ENCODE measurements at places on chromosomes 4 and X. TPM values are rescaled to one million over a fixed set of nuclear protein-coding genes. Genes with fewer than 3 reads are reported as not detected.

DNA sequence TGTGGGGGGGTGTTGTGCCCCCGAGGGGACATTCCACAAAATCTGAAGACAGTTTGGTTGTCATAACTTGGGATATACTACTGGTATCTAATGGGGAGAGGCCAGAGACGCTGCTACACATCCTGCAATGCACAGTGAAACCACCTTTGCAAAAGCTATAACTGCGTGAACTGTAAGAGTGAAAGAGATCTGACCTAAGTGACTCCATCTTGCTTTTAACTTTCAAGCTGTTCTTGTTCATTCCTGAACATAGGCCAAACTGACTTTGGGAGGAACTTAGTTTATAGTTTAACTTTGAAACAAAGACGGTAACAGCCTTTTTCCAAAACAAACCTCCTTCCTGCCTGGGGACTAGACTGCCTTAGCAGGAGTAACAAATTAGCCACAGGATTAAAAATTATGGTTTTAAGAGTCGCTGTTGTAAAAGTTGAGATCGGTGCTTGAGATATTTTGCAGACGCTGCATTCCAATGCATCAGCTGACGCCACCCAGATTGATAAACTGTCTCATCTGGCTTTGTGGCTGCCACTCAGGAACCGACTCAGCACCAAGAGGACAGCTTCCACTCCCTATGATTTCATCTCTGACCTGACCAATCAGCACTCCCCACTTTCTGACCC is 70.9 kb downstream of the ATXN3L start:
- no peak for DNase-seq

- DNase-seq = no peak
These were observed 132.8 kb downstream of the DCLK2 start for GRCh38 chr4:150211016-150211415.

DNA sequence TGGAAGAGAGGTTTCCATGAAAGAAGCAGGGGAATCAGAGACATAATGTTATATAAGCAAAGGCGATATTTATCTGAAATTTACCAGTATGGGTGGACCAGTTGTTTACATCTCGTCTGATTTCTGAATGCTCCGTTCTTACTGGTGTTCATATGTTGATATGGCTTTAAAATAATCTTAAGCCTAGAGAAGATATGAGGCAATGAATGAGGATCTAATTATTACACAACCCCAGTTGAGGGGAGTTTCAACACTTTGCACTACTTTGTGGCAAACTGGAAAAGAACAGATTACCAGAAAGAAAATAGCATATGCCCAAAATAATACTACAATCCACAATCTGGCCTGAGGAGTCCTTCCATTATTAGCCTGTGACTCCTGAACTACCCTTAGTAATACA is 263.3 kb upstream of the MAGEB2 start:
- DNase-seq = no peak

DNA sequence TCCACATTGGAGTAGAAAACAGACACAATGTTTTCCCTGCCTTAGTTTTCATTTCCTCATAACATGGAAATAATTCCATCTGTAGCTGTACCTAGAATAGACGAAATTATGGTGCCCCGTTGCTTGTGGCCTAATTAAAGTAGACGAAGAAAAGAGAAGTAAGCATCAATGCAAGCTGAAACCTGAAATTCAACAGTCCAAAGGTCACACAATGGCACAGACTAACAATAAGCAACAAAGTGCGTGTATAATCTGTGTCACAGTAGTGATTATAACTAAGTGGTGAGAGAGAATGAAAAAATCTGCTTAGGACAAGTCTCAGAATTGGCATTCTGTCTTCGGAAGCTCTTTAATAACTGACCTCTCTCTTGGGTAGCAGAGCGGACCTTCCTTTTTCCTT is 24.3 kb downstream of the MAGEB17 start:
- no peak for DNase-seq

Gene SPACA5B
- not detected for total RNA-seq

- DNase-seq = peak; percentile 77
These were observed 82.6 kb downstream of the HADH start for GRCh38 chr4:108072300-108072699.

DNA sequence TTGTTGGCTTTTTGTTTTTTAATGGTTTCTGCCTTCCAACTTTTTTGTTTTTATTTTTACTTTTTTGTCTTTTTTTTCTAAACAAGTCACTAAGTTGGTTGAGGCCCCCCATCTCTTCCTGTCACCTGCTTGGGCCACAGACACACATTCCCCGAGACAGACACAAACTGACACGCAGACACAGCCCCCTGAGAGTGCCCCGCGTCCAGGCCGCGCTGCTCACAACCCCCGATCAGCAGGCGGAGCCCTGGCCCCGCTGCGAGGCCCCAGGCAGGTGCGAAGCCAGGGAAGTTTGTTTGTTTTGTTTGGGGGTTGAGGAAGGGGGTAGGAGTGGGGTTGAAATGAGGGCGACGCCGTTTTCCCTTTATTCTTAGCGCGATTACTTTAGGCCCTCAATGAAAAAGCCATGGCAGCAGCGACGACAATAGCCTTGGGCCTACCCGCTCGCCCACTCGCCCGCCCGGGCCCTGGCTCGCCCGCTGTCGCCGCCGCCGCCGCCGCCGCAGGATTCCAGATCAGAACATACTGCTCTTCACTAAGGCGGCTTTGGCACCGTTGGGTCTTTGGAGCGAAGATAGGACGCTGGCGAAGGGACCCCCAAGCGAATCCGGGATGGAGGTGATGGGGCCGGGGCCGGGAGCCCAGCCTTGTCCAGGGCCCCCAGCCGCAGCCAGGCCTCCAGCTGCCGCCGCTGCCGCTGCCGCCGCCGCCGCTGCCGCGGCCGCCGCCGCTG is 3.1 kb downstream of the PHOX2B start:
- no peak for DNase-seq

- DNase-seq = no peak
These were observed 402.5 kb downstream of the RAPGEF2 start for GRCh38 chr4:159505266-159505975.

Gene CDKL5
- total RNA-seq = 5.7 TPM

Gene MAGEE2
- total RNA-seq = not detected

- DNase-seq = no peak
These were observed 399.8 kb upstream of the POU3F4 start for GRCh38 chrX:83108278-83108677.

- no peak for DNase-seq
These were observed 30.9 kb downstream of the PTCHD1 start for GRCh38 chrX:23365541-23365940.

Gene COX18
- total RNA-seq = 14.4 TPM

DNA sequence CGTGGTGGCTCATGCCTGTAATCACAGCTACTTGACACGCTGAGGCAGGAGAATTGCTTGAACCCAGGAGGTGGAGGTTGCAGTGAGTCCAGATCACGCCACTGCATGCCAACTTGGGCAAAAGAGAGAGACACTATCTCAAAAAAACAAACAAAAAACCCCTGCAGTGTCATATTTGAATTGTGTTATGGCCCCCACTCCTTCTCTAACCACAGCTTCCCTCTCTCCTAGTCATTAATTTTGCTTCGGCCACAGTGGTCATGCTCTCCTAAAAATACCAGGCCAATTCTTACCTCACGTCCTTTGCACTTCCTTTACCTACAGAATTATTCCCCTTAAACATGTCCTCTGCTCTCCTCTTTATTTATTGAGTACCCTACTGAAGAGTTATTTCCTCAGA is 206.1 kb downstream of the PPP3CA start:
- DNase-seq = no peak

GRCh38 chr4:43373201-43373600 is 480.7 kb downstream of the GRXCR1 start:
- no peak for DNase-seq

Gene MEPE
- total RNA-seq = not detected

DNA sequence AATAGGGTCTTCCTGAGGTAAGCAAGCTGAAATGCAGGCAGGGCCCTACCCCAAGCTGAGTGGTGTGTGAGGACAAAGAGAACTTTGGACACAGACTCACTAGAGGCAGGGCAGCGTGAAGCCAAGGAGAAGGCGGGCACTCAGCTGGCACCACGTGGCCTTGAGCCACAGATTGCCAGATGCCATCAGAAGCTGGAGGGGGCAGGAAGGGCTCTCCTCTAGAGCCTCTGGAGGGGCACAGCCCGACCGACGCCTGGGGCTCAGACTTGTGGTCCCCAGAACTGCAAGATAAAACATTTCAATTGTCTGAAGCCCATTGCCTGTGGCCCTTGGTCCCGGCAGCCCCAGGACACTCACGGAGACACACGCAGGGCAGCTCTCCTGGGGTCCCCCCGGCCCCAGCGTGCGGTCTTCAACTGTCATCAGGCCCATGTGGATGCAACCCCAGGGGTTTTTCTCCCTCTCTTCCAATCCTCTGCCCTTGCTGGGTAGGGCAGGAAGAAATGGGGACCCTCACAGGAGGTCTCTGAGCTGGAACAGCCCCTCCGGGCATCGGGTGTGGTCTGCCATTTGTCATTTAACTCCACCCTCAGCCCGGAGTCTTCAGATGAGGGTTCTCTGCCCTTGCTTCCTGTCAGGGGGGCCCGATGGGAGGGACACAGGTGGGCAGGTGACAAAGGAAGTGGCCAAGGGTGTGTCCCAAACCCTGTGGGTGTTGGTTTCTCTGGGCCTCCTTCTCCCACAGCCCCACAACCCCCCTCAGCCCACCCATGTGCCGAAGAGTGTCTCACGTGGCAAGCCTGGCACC is 22.2 kb downstream of the HMX1 start:
- no peak for DNase-seq

Gene MGST2
- 1.5 TPM for total RNA-seq

- DNase-seq = no peak
These were observed 26.5 kb downstream of the RASGEF1B start for GRCh38 chr4:81445196-81445595.

DNA sequence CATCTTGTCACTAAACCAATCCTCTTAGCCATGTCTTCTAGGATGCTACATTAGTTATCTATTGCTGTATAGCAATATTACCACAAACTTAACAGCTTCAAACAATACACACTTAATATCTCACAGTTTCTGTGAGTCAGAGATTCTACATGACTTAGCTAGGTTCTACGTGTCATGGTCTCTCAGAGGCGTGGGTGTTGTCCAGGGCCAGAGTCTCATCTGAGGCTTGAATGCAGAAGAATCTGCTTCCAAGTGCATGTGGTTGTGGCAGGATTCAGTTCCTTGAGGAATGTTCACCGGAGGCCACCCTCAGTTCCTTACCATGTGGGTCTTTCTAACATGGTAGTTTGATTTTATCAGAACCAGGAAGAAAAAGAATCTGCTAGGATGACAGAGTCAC is 26.4 kb downstream of the PPP1R2C start:
- no peak for DNase-seq

DNA sequence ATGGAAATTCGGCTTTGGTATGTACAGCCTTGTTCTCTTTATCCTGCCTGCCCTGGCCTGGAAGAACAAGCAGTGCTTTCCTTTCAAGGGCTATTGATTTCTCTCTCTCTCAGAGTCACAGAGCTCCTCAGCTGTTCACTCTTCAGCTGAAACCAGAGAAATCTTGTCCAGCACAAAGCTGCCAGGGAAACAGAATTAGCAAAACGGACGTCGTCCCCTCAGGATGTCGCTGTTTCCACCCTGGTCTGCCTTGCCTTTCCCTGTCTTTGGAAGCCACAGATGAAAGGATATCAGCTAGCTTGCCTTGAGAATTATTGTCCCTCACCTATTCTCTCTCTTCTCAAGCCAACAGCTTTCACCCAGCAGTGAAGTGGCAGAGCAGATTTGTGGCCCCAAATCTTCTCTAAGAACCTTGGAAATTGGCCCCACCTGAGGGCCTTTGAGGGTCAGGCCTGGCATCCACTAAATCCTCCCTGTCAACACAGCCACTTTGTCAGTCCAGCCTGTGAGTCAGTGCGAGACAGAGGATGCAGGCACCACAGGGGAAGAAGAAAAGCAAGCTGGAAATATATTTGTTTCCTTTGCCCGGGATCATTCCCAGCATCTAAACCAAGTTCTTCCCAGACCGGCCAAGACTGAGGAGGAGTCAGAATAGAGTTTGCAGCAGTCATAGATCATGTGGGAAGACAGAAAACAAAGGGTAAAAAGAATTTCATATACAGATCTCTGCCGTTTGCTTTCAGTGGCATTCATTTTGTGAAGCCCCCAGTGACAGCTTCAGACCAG is 63.8 kb upstream of the MTM1 start:
- no peak for DNase-seq

- no peak for DNase-seq
These were observed 20.7 kb downstream of the MFAP3L start for GRCh38 chr4:170005472-170005871.

DNA sequence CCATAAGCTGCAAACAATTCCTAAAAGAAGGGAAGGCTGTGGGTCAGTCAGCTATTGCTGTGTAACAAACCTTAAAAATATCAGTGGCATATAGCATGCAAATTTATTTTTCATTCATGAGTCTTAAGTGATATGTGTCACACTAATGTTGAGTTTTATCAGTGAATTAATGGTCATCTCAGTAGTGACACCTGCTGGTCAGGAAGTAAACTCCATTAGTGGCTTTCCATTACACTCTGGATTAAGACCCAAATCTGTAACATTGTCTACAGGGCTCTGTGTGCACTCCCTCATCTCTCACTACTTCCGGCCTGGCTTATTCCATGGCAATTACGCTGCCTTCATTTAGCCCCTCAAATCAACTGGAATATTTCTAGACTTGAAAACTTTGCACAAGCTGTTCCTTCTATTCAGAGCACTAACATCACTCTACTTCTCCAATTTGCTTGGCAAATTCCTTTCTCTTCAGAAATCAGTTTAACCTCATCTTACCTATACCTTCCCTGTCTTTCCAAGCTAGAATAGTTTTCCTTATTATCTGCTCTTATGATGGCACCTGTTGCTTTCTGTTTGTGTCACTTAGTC is 217.3 kb upstream of the TAPT1 start:
- peak; percentile 8 for DNase-seq

DNA sequence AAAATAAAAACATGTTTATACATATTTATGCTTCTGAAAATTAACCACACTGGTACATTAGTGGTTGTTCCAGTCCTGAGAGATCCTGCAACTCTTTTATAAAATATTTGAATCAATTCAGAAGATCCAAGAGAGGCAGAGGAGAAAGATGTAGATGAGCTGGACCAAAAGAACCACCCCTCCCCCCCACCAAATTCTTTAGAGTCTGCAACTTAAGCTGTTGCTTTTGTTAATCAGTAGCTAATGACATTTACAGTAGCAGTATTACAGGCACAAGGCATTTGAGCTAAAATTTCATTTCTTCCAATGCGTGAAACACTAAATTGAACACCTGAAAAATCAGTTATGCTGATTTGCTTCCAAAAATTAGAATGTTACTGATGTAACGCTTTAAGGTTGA is 61.5 kb downstream of the PDK3 start:
- no peak for DNase-seq

Gene SLC9B2
- total RNA-seq = 19.7 TPM

Gene ADAM29
- total RNA-seq = 0.41 TPM

DNA sequence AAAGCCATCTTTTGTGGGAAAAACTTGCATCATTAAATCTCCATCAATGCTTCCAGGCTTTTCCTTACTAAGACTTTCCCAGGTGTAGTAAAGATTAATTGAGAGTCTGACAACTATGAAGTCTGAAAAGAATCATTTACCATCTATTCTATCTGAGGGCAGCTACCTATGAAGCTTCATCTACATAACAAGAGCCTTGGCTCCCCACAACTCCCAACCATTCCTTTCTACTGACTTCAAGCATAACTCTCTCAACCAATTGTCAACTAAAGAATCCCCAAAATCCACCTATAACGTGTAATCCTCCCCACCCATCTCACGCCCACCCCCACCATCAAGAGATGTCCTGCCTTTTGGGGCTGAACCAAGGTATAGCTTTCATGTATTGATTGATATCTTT is 101.5 kb upstream of the GABRA2 start:
- no peak for DNase-seq

- no peak for DNase-seq
These were observed 69.0 kb upstream of the ATOH1 start for GRCh38 chr4:93759506-93759905.

Gene KDR
- total RNA-seq = not detected

Data from CD4-positive, alpha-beta memory T cell (primary cell).